ENCODE measurements at places on chromosomes 1 and 21.

DNA sequence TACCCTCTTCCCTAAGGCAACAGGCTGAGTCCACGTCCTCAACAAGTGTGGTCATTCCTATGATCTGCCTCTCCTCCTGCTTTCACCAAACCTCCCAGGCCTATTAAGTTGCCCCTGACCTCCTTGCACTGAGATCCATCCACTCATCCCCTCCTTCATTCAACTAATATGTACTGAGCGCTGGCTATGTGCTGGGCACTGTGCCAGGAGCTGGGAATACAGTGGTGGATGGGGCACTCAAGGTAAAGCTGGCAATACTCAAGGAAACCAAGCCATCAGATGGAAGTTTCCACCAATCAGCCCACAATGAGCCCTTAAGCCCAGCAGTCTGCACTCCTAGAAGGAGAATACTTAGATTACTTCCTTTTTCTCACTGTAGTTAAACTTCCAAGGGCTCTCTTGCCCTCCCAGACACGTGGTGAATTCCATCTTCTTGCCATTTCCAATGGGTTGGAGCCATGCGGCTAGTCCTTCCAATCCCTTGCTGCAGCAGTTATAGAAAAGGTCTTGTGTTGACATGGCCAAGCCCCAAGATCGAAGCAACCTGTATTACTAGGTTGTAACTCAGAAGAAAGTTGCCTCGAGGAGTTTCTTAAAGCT, 279.9 kb upstream of the RUNX1 start:
- DNase-seq, result no peak

GRCh38 chr1:156920233-156921052, at the start of gene LRRC71:
LRRC71 (plus strand) TSS chr1:156920632; CDS start chr1:156920804, 172 bp downstream.
- DNase-seq, result peak; percentile 63

GRCh38 chr1:20158358-20159070, 19.4 kb downstream of the PLA2G2F start:
- DNase-seq, result peak; percentile 30

DNA sequence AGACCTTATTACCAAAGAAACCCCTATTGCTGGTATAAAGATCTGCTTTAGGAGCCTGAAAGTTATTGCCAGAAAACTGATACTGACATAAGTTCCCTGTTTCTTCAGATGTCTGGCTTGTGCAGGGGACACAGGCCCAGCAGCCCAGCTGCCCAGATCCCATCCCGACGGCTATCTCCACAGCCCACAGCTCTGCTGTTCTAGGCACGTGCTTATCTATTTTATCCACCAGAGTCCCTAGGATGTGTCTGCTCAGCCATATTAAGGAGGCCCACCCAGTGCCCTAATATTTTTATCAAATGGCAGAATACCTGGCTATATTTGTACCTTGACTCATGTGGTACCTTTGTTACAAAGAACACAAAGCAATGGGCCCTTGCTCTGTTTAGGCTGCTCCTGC, 58.9 kb downstream of the DDX20 start:
- DNase-seq, result no peak

DNA sequence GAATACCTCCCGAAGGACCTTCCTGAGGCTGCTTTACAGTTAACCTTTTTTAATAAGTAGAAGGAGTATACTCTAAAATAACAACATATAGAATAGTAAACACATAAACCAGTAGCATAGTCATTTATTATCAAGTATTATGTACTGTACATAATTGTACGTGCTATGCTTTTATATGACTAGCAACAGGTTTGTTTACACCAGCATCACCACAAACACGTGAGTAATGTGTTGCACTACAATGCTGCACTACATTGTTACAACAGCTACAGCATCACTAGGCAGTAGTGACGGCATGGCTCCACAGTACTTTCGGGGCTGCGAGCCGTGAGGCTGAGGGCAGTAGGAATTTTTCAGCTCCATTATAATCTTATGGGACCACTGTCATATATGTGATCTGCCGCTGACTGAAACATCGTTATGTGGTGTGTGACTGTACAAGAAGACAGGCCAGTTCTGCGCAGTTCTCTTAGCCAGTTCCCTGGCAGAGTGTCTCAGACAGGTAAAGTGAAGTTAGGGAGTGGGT, 82.8 kb upstream of the LRRC8D start:
- DNase-seq, result no peak

DNA sequence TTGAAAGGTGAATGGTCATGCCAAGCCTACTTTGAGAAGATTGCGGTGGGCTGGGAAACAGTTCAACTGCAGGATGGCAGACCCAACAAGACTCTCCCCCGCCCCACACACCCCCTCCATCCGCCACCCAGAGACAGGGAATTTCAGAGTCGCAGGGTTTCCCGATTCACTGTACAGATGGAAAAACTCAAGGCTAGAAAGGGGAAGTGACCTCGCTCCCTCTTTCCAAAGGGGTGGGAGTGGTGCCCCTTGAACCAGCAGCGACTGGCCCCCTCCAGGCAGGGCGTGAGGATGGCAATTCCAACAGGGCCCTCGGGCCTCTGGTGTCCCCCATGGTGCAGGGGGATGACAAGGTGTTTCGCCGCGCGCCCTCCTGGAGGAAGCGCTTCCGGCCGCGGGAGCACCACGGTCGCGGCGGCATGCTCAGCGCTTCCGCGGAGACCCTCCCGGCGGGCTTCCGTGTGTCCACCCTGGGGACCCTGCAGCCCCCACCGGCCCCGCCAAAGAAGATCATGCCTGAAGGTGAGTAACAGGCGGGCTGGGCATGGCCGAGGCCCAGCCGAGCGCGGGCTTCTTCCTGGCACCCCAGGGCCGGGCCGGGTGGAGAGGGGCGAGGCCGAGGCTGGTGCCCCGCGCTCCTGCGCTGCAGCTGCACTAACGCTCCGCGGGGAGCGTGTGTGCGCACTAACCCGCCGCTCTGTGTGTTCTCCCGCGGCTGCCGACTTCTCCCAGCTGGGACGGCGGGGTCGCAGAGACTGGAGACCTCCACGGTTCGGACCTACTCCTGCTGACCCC, 10.4 kb downstream of the MYOG start:
- DNase-seq, result no peak

- no peak for DNase-seq
Observed at GRCh38 chr1:52978045-52978444, 51.0 kb downstream of the SCP2 start.

DNA sequence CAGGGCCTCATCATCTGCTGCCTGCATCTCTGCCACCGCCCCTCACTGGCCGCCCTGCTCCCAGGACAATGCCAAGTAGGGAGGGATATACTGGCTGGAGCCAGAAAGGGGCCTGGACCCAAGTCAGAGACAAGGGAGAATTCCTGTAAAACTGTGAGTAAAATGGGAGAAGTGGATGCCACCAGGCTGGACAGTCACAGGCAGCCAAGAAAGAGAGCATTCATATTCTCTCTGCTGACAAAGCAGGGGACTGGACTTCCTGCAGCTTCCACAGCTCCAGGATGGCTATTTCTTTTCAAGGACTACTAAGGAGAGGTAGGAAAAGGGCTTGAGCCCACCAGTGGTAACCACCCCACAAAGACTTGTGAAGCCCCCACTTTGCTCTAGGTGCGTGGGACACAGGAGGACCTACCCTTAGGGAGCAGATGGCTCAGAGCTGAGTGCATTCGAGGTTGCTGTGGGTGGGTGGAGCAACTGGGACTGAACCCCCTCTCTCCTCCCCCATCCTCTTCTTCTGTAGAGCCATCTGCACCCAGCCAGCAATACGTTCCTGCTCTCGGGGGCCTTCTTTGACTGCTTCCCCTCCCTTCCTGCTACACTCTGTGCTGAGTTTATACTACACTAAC, 57.5 kb downstream of the GLIS1 start:
- DNase-seq, result no peak

GRCh38 chr1:103905363-103905762, 155.7 kb downstream of the AMY1C start:
- DNase-seq, result no peak

- DNase-seq, result no peak
Observed at GRCh38 chr1:61746813-61747212, 4.5 kb downstream of the PATJ start.

DNA sequence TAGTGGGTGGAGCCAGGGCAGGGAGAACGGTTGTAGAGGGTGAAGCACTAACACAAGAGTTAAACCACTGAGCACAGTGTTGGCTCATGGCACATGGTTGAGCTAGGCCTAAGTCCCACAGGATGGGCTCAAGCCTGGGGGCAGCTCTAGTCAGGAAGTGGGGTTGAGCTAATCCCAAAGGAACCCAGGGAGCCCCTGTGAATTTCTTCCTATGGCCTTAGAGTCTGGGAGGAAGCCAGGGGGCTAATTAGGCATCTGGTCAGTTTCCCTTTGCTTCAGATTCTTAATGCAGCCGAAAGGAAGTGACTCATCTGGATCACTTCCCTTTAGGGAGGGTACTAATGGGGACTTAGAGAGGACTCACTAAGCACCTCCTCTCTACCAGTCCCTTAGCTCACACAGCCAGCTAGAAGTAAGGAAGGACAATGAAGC, 10.1 kb downstream of the CFAP45 start:
- DNase-seq, result no peak

- DNase-seq, result no peak
Observed at GRCh38 chr1:8047686-8048445, 21.8 kb upstream of the ERRFI1 start.

DNA sequence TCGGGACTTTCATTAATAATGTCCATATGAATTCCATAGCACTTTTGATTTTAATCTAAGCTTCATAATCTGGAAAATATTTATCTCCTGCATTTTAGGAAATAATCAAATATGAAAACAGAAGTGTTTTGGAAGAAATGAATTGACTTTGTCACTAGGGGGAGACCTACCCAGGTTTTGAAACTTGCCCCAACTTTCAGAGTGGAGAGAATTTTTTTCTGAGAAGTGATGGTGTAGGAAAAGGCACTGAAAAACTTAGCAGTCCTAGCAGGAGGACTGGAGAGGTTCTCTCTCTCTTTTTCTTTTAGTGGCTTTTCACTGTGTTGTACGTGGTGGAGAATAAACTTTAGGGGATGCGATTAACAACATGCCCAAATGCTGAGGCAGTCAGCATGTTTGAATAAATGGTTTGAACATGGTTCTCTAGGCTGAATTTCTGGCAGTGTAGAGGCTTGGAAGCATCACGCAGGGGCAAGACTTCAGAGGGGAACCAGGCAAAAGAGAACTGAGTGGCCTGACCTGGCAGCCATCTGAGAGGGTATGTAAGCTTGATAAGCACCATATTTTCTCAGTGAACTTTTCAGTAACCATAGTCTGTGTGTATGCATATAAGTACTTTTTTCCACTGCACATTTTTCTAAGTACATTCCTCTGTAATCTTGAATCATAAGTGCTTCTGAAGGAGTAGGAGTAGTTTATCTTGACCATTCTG, 68.3 kb upstream of the NEK7 start:
- no peak for DNase-seq

DNA sequence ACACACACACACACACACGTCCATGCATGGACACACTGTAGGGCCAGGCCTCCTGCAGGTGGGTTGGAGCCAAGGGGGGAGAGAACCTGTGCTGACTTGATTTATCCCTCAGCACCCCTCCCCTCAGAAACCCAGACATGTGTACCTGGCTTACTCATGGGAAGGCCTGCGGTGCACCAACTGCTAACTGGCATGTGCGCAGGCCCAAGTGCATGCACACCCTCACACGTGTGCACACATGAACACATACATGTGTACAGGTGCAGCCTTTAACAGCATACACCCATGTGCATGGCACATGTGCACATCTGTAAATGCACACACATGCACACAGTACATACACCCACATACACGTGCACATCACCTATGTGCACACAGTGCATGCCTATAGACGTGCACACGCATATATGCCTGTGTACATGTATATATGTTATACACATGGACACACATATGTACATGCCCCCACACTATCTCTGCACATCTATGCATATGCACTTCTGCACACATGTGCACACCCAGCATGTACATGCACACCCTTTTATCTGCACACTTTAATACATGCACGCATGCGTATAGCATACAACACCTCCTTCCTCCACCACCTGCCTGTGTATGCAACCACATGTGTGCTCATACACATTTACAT, 67.5 kb downstream of the TRIM11 start:
- DNase-seq, result no peak

- no peak for DNase-seq
Observed at GRCh38 chr1:235741294-235741693, 91.7 kb upstream of the GNG4 start.

DNA sequence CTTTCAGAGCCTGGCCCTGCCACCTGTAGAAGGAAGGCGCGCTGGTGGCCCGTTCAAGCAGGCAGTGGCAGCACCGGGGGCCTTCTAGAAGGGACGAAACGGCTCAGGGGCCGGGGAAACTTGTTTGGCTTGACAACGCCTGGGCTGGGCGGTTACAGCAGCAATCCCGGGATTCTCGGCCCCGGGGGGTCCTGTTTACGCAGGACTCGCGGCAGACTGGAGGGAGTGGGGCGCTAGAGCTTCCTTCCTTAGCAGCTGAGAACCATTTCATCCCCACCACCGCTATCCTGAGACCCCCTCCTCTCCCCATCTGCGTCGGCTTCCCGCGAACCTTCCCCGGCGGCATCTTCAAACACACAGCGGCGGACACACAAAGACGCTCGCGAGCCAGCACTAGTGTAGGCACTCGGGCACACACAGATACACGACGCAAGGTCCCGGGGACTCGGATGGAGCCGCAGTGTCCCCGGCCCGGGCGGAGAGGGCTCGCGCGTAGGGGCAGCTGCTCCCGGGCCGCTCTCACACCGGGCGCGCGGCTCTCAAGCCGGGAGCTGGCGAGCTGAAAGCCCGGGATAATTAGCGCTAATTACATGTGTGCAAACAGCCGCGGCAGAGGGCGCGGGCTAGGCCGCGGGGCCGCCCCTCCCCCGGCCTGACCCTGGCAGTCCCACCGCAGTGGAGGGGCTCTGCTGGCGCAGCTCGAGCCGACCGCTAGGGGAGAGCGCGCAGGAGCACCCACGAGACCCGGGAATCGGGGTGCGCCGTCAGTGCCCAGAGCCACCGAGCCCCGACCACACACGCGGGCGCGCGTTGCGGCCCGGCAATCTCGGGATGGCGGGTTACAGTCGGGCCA, 271.4 kb downstream of the FOXD2 start:
- DNase-seq, result no peak

- DNase-seq, result peak; percentile 4
Observed at GRCh38 chr1:173195596-173196088, 11.5 kb downstream of the TNFSF4 start.

DNA sequence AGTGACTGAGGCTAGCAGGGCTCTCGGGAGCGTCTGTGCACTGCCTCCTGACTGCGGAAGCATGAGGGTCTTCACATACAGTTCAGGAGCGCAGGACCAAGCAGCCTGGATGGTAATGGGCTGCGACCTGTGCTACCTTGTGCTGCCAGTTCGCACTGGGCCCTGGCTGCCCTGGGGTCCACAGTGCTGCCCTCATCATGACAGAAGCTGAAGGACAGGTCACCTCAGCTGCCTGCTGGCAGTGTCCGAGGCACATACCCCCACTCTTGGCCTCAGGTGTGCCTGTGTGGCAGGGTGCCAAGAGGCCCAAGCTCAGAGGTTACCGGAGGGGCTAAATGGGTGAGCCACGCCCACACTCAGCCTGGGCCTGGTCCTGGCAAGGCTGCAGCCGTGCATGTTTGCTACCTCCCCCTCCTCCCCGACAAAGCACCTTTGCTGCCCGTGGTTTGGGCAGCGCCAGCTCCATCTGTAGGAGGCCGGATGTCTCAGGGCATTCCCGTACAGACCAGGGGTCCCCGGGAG, 4.4 kb downstream of the JMJD4 start:
- no peak for DNase-seq

- DNase-seq, result no peak
Observed at GRCh38 chr1:51330331-51331201, at the start of gene TTC39A. TTC39A (minus strand) TSS chr1:51330562; CDS start chr1:51330477, 85 bp downstream.
